NCI-H2029 (cell line): ENCODE measurements at places on chromosomes 7 and 10.

GRCh38 chr10:59970396-59971368 is 64.3 kb upstream of the CCDC6 start:
- DNase-seq: no peak

GRCh38 chr10:96719850-96720421 is 378 bp downstream of the PIK3AP1 start:
- DNase-seq: no peak

GRCh38 chr10:36053271-36053670 is 411.2 kb upstream of the FZD8 start:
- DNase-seq: no peak

GRCh38 chr10:101536800-101537199 is 51.3 kb downstream of the POLL start:
- DNase-seq: peak; percentile 0

- no peak for DNase-seq
Measured at GRCh38 chr10:102188298-102188940, 36.2 kb downstream of the NOLC1 start.

DNA sequence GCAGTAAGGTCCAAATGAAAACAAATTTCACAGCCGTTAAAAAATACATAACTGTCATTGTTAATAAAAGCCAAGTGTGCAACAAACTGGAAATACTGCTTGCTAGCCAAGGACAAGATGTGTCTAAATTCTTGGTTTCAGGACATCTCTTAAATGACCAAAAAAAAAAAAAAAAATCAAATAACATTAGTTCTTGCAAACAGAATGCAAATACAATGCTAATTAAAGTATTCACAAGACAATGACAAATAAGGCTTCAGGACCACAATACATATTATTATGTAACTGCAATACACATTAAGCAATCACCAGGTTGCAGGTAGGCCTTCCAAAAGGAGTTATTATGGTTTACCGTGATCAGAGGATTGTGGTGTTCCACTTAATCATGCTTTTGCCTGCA is 3.6 kb downstream of the ARHGAP21 start:
- DNase-seq: no peak

DNA sequence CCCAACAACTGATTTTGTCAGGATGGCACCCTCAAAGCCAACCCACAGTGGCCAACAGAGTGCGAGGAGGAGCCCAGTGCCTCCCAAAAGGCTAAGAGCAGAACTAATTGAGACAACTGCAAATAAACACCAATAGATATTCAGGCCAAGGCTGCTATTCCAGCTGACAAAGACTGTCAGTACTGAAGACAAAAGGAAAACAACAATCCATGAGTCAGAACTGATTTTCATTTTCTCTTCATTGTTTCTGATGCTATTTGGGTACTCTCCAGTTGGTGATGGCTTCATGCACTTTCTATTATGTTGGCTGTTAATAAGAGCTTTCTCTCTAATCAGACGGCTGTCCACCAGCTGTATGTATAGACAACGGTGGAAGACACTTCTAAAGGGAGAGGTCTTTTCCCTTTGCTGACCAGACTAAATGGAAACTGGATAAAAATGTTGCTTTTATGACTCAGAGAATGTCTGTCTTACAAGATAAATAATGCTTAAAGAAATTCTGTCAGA is 515.9 kb downstream of the PARD3 start:
- DNase-seq: no peak
